ENCODE measurements at places on chromosomes 5 and 9.

DNA sequence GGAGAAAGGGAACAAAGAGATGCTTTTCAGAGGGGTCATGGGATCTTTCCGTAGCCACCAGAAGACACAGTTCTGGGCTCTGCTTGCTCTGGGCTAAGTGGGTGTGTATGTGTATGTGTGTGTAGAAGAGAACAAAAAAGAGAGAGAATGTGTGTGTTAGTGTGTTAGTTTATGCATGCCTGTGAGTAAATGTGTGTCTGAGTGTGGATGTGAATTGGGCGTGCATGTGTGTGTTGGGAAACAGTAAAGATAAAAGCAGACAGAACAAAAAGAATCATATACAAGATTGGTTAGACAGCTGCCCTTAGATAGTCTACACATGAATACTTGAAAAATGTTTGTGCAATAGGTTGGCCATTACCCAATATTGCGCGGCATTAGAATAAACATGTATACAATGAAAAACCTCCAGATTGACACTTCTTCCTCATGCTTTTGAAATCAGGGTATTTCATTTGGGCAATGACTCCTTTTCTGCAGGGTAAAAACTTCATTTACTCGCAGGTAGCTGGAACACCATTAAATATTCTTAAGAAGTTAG is 36.5 kb upstream of the HSPA9 start:
- no peak for DNase-seq

DNA sequence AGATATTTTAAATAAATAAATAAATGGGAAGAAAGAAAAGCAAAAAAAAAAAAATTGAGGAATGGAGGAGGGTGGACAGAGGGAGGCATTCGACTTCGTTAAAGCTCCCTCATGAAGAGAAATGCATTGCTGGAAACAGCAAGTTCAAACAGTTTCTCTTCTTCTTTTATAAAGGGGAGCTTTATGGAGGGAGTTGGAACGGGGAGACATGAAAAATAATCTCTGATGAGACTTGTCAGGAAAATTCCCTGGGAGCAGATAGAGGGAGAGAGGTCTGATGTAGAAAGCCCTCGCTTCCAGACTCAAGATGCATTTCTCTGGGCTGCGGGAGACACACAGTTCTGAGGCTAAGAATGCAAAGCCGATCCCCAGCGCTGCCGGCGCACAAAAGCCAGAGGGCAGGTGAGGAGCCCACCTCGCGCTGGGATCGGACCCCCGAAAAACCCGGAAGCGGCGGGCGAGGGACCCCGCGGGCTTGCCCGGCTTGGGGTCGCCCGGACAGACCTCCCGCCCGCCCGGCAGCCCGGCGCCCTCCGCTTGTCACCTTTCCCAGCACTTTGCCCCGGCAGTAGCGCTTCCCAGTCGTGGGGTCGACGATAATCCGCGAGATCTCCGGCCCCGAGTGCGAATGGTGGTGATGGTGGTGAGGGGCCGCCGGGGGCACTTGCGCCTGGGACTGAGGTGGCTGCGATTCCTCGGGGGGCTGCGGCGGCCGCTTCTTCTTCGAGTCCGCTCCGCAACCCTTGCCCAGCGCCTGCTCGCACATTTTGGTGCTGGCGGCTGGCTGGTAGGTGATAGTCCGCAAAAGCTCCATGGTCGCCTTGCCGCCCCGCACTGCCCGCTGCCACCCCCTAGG is 512 bp downstream of the PLK2 start:
- peak; percentile 18 for DNase-seq

GRCh38 chr5:8213701-8214240 is 344.8 kb downstream of the MTRR start:
- DNase-seq = no peak

- DNase-seq = no peak
Measured at GRCh38 chr9:24793787-24794186, 248.1 kb upstream of the IZUMO3 start.

GRCh38 chr5:35031276-35031675 is 16.5 kb downstream of the AGXT2 start:
- no peak for DNase-seq

DNA sequence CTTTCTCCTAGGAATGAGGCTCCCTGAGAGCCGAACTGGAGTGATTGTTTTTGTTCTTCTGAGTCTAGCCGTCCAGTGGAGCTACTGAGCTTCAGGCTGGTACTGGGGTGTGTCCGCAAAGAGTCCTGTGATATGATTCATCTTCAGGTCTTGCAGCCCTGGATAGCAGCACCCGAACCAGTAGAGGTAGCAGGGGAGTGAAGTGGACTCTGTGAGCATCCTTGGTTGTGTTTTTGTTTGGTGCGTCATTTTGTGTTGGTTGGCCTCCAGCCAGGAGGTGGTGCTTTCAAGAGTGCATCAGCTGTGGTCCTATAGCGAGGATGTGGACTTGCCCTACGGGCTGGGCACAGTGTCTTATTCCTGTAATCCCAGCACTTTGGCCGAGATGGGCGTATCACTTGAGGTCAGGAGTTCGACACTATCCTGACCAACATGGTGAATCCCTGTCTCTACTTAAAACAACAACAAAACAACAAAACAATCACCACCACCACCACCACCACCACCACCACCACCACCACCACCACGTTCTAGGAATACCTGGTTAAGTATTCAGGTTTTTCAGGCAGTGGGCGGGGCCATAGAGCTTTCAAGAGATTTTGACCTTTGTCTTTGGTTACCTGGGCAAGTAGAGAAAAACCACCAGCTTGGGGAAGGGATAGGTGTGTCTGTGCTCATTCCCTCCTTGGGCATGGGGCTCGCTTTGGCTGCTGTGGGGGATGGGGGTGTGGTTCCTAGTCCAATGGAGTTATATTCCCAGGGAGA is 154.0 kb downstream of the WDR70 start:
- no peak for DNase-seq

GRCh38 chr9:119071636-119072035 is 297.6 kb downstream of the BRINP1 start:
- no peak for DNase-seq

GRCh38 chr9:83526211-83526610 is 12.0 kb downstream of the FRMD3 start:
- no peak for DNase-seq

GRCh38 chr9:78605041-78606000 is 308.4 kb downstream of the PSAT1 start:
- DNase-seq = no peak

DNA sequence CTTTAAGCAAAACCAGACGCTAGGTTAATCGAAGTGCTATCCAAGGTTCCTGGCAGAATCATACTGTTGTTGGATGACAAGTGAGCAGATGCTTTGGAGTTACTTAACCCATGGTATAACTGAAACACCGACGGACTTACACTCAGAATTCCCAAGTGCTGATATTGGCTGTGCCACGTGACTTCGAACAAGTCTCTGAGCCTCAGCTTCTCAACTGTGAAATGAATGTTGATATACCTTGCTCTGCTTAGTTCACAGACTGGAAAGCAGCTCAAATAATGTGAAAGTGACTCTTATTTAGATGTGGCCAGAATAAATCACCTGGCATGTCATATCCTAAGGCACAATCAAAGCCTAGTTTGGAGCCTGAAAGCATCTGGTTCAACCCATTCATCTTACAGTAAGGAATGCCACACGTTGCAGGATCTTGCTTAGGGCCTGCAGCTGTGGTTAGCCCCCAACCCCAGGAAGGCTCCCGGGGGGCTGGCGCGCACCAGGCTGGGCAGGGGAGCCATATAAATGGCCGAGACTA is 759 bp downstream of the GEMIN5 start:
- DNase-seq = no peak

DNA sequence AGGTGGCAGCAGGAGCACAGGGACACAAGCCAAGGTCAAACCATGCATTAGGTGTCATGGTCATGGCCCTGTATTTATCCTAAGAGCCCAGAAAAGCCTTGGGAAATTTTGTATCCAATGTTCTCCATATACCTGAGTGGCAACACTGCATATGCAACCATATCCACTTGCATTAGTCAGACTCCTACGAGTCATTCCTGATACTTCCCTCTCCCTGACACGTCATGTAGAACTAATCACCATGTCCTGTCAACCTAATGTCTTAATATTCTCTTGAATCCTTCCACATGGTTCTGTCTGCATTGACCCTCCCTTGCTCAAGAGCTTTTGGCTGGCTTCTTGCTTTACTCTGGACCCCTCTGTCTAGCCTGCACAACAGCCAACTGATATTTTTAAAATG is 9.4 kb downstream of the SCGB3A2 start:
- DNase-seq = no peak

DNA sequence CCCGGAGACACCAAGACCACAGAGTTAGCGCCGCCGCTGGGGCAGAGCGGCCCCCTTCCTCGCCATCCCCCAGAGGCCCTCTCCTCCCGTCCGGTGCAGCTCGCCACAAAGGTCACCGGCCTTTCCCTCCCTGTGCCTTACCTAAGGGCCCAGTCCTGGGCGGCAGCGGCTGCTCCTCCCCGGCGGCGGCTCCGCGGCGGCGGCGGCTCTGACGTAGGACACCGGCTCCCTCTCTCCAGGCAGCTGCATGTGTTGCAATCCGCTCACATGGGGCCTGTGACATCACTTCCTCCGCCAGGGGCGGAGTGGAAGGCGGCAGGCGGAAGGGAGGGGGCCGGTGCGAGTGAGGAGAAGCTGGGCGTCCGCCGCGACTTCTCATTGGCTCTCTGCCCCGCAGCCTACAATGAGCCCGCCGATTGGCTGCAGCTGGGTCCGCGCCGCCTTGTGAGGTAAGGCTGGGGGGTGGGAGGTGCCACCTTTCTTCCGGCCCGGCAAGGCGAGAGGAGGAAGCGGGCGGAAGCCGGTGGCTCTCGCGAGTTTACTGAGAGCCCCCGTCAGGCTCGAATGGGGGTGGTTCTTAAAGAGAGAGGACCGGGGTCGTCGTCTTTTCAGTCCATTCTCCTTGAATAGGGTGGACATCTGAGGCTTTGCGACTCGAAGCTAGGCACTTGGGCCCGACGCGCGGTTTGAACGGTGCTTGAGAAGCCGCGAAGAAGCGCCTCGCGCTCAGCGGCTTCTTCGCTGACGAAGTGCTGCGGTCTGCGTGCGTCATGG is at the start of gene ETF1:
Gene ETF1 (minus strand): TSS at position 281 of the 774 bp plus-strand sequence. CDS start 318 bp downstream, outside the sequence.
- DNase-seq = peak; percentile 100

- DNase-seq = no peak
Measured at GRCh38 chr9:136855461-136856078, 3.4 kb downstream of the MAMDC4 start.

DNA sequence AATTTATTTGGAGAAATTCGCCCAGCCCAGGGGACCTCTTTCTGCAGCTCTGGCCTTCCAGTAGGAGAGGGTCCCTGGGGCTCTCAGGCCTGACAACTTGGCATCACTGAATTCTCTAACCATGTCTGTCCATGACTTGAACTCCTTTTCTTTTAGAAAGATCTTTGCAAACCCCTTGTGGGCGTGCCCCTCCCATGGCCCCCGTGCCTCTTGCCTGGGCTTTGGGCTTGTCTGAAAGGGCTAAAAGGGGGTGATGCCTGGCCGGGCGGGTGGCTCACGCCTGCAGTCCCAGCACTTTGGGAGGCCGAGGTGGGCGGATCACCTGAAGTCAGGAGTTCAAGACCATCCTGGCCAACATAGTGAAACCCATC is 3.2 kb upstream of the SQSTM1 start:
- DNase-seq = no peak

DNA sequence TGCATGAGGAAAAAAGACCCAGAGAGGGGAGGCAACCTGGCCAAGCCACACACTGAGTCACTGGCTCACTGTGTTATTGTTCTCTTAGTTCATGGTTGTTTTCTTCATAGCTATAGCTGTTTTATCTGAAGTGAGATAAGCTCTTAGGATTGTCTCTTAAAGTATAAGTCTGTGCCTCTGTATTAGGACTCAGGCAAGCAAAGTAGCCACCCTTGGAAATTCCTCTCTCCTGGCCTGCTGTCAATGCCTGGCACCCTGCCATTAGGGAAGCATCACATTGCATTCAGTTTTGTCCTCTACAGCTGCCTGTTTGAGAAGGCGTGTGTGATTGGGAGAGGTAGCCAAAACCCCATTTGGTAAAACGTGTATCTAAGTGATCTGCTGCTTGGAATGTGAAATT is 147.4 kb upstream of the GLRA1 start:
- no peak for DNase-seq

DNA sequence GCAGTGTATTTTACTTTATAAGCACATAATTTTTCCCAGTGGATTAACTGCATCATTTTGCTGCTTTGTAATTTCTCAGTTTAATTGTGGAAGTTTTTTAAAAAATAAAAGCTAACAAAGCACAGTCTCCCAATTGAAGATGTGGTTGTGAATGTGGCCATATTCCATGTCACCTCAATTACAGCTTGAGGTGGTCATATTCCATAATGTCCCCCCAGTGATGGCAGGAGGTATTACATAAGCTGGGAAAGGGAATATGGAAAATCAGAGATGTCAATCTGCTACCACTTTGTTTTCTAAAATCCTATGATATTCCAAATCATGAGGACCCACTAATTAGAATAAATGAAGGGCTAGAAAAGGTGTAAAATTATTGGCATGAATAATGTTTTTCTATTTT is 1672.0 kb upstream of the CDH9 start:
- DNase-seq = no peak

DNA sequence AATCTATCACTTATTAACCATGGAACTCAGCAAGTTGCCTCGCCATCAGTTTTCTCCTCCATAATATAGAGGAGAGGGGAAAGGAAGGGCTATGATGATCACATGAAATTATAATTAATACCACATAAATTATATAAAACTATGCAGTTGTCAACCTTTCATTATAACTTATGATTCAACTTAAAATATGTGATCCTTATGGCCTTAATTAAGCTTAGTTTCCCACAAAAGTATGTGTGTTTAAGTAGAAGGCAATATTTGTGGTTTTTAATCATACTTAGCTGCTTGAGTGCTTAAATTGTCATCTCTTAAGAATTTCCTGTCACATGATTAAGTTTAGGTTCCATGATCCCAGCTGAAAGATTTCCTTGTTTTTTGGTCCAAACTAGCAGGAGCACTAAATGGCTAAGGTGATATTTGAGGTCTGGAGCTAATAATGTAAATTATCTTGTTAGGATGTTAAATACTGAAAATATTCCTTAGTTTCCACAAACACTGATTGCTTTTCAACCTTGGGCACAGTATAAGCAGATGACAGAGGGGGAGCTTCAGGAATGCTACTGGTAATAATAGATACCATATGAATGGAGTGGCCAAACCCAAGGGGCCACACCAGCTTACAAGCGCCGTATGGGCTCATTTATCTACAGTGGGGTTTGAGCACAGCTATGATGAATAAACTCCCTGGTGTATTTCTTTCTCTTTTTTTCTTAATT is 26.4 kb upstream of the F2R start:
- DNase-seq = no peak

GRCh38 chr5:40652441-40653220 is 27.1 kb upstream of the PTGER4 start:
- DNase-seq = no peak

DNA sequence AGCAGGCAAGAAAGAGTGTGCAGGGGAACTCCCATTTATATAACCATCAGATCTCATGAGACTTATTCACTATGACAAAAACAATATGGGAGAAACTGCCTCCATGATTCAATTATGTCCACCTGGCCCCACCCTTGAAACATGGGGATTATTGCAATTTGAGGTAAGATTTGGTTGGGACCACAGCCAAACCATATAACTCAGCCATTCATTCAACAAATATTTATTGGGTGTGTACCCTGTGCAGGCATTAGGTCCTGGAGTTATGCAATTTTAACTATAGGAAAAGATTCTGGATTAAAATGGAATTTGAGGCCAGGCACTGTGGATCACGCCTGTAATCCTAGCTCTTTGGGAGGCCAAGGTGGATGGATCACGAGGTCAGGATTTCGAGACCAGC is 124.2 kb upstream of the GAS1 start:
- no peak for DNase-seq

- no peak for DNase-seq
Measured at GRCh38 chr5:5017827-5018577, 122.1 kb upstream of the ADAMTS16 start.

- no peak for DNase-seq
Measured at GRCh38 chr9:29806937-29807618, 2233.8 kb upstream of the C9orf72 start.

Data from stimulated activated naive B cell treated with anti-CD40 and anti-IgM and Interleukin-4, amounts not matched to agents 10 μg/mL and 1 μg/mL and 100 μg/mL, for 72 hours (primary cell).